ENCODE measurements at places on chromosomes 2 and 18.

GRCh38 chr2:144071461-144071860 is 448.5 kb downstream of the ZEB2 start:
- DNase-seq: no peak

- DNase-seq: no peak
Measured at GRCh38 chr18:61402726-61403125, 69.5 kb downstream of the CDH20 start.

DNA sequence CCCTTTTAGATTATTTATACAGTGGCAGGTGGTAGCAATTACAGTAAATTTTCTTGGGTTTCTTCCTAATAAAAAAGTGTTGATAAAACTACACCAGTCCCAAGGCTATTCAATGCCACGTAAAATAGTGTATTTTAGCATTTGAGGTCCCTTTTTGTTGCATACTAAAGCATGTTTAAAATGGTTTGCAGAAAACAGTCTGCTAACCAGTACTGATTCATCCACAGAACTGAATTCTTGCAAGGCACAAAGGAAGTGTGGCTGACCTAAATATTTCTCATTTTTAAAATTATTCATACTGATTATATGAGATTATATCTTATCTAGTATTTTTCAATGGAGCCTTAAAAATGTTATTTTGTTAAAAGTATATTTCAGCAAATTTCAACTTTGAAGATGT is 98.1 kb downstream of the SMAD2 start:
- no peak for DNase-seq

DNA sequence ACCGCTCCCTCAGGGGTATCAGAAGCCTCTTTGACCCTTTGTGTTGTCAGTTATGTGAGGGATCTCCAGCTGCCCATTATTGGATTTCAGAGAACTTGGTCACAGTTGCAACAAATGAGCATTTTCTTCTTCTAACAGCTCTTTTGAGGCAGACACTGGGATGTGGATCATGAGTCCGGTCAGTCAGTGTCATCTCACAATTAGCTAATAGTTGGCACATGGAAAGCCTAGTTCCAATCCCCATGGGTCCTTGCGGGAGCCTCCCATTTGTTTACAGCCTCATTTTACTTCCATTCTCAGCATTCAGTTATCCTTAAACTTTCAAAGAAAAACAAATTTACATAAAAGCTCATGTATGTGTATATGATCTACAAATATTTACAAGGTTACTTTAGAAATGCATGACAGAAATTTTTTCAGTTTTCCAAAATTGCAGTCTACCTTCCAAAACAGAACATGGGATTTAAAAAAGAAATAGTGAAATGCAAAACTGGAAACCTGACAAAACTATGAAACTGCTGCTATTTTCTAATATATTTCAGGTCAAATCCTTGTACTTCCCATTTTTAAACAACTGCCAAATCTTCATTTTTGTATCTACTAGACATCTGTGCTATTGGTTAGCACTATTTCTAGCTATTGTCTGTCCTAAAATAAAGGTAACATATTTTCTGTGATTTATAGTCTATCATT is 547.1 kb upstream of the ZEB2 start:
- no peak for DNase-seq

DNA sequence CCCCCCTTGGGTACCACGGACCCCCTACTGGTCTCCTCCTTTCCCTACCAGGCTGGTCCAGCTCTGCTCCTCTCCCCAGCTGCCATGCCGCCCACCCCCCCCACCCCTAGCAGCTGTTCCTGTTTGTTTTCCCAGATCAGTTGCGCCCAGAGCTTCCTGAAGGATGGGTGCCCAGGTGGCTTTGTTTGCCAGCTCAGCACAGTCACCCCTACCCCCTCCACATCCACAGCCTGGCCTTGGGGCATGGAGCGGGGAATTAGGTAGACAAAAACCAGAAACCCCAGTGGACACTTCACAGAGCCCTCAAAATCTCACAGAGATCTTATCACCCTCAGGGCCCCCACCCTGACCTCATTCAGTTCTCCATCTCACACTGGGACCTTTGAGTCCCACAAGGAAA is 3.7 kb upstream of the CRYBA2 start:
- no peak for DNase-seq

All from GF-D8 (cell line).